AG04449 (cell line): ENCODE measurements at places on chromosomes 2 and 18.

- DNase-seq, result no peak
Measured at GRCh38 chr18:59996370-59996966, 96.7 kb downstream of the PMAIP1 start.

- no peak for DNase-seq
Measured at GRCh38 chr18:35775887-35776286, 194.3 kb downstream of the GALNT1 start.

- DNase-seq, result no peak
Measured at GRCh38 chr2:48771241-48772014, 15.9 kb upstream of the LHCGR start.

DNA sequence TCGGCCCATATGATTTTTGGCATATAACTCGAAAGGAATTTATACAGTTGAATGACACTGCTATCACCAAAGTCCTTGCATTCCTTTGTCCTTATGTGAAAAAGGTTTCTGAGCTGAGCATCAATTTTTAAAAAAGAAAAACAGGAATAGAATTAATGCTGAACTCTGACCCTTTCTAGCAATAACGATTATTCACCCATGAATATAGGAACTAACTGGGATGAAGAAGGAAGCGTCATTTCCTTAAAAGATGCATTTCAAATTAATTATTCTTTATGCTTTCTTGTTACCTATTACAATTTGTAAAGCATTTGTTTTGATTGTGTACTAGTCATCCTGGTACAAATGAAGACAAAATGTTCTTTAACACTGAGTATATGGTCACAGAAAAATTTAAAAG is 19.3 kb downstream of the TMEM247 start:
- no peak for DNase-seq

DNA sequence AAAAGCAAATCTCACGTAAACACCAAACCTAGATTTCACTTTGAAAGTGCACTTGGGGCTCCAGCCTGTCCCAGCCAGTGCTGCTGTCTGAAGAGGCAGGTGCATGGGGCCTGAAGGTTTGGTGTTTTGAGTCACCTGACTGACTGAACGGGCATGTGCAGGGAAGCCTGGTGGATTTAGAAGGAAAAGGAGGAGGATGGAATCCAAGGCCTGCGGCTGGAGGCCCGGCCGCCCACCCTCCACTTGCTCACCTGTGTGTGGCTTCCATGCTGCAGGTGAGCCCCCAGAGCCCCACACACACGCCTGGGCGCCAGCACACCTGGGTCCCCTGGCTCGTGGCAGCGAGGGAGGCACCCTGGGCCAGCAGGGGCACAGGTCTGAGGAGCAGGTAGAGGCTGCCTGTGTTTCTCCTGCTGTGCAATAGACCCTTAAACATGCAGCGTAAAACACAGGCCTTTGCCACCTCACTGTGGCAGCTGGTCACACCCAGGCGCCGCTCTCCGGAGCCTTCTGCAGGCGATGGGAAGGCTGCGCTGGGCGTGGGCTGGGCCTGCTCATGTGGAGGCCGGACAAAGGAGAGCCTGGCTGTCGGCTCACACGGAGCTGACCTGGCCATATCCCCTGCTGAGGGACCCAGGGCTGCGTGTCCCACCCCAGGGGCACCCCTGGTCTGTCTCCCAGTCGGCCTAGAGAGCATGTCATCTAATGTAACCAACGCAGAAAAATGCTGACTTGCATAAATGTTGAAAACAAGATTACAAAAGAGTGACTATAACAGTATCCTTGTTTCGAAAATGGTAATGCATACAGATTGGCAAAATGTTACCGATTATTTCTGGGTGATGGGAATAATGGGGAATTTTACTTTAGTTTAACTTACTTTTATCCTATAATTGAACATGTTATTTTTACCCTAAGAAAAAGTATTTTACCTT is 71.3 kb downstream of the TMEM18 start:
- DNase-seq, result no peak

DNA sequence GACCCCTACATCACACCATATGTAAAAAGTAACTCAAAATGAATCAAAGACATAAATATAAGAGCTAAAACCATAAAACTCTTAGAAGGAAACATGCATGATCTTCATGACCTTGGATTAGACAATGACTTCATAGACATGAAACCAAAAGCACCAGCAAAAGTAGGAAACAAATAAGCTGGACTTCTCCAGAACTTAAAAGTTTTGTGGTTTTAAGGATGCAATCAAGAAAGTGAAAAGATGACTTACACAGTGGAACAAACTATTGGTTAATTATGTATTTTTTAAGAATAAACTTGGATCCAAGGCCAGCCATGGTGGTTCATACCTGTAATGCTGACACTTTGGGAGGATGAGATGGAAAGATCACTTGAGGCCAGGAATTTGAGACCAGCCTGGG is 150.2 kb downstream of the GALNT1 start:
- DNase-seq, result no peak

DNA sequence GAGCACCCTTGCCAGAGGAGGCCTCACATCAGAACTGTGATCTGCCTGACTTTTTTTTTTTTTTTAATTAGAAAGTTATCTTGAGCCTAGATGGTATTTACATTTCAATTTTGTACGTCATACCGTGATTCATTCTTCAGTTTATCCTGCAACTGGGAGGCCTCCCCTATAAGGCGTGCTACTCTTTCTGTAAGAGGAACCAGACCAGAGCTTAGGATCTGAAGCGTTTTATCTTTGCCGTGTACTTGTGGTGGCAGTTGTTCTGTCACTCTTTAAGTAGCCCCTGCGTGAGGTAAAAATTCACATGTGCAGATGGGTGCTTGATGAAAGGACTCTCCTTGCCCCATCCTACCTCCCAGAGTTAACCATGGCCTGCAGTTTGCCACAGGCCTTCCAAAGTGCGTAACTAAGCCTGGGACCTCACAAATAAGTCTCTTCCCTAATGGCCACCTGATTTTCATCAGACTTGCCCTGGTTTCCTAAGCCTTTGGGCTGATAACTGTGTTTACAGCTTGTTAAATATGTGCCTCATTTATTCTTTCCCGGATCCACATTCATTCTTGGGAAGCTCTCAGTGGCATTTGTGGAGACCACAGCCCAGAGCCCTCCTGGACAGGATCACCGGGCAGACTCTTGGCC is 96.0 kb downstream of the MTCL1 start:
- DNase-seq, result peak; percentile 91

- no peak for DNase-seq
Measured at GRCh38 chr2:104215269-104216161, 638.4 kb upstream of the POU3F3 start.

- DNase-seq, result peak; percentile 88
Measured at GRCh38 chr18:22691946-22692710, 241.0 kb upstream of the RBBP8 start.

DNA sequence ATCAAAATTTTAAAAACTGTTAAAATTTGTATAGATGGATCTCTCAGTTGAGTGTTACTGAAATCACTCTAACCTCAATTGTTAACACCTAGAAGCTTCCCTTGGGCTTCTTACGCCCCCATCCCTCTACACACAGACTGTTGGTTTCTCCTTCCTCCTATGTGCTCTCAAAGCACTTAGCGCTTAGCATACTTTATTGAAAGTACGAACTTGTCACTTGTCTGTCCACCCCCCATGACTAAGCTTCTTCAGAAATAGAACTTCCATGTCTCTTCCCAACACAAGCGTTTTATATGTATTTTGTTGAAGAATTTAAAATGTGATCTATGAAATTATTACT is 441 bp downstream of the MPHOSPH10 start:
- no peak for DNase-seq

DNA sequence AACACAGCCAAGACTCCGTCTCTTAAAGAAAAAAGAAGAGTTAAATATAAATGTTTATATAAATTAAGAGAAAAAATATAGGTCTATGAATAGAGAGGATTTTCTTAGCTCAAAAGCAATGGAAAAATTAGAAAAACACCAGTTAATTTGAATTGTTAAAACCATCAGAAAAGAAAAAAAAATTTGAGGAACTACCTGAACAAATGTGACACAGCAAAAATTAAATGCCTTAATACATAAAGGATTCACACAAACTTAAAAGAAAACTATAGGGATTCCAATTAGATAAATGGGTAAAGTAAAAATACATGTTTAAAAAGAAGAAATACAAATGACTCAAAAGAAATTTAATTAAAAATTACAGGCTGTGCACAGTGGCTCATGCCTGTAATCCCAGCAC is 147.9 kb upstream of the DNMT3A start:
- DNase-seq, result no peak

- DNase-seq, result no peak
Measured at GRCh38 chr2:9297156-9297555, 90.5 kb downstream of the ASAP2 start.

DNA sequence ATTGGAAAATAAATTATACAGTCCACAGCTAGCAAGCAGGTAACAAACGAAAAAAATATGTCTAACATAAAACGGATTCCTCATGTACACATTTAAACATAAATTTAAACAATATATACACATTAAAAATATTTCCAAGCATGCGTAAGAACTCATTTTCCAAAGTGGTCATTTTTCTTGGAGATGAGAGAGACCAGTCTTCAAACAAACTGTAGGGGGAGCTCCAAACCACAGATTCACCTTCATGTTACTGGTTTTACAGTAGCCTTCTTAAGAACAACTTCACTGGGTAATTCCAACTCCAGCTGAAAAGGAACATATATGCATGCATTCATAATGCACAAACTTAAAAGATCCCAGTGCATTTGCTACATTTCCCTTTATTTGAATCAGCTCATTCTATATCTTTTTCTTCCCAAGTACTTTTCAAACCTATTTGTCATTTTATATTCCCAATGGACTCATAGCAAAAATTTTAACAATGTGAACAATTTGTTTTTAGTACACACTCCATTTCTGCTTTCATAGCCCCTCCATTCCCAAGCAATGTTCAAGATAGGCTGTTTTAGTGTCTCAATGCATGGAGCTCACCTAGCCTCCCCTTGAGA is 4.7 kb upstream of the STAMBP start:
- DNase-seq, result peak; percentile 70

DNA sequence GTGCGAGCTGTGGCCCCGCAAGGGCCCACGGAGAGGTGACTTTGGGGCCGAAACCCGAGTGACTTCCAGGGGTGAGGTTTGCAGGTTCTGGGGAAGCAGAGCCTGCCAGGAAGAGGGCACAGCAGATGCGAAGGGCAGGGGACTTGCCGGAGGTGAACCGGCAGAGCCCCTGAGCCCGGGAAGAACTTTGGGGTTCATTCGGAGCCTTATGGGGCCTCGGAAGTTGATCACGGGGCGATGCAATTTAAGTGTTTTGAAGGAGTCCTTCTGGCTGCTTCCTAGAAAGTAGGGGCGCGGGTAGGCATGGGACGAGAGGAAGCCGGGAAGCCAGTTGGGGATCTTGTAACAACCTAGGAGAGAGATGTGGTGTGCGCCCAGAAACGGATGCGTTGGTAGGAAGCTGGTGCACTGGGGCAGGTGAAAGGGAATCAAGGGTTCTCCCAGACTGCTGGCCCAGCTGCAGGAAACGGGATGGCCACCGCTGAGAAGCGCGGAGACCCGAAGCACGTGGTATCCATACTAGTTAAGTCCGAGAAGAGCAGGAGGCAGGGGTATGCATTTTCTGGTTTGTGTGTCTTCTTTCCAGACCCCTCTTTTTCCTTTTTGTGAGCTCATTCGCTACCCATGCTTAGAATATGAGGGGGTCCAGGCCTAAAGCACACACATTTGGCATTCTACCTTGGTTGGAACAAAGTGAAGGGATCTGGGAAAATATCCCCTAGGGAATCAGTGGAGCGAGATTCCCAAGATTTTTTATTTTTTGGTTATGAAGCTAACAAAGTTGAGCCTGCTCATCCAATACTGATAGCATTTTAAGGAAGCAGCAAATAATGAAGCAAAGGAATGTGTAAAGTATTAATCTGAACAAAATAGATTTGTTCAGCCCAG is 758 bp downstream of the SCLY start:
- DNase-seq, result no peak

GRCh38 chr2:197195518-197195917 is 115.1 kb downstream of the ANKRD44 start:
- no peak for DNase-seq

- DNase-seq, result no peak
Measured at GRCh38 chr2:210167227-210167626, 4.0 kb downstream of the KANSL1L start.

- no peak for DNase-seq
Measured at GRCh38 chr2:190578158-190579057, 43.9 kb upstream of the NEMP2 start.
